KBM-7 (cell line): ENCODE measurements at places on chromosomes 4 and X.

GRCh38 chrX:11445540-11445939, 152.3 kb downstream of the AMELX start:
- DNase-seq: no peak

DNA sequence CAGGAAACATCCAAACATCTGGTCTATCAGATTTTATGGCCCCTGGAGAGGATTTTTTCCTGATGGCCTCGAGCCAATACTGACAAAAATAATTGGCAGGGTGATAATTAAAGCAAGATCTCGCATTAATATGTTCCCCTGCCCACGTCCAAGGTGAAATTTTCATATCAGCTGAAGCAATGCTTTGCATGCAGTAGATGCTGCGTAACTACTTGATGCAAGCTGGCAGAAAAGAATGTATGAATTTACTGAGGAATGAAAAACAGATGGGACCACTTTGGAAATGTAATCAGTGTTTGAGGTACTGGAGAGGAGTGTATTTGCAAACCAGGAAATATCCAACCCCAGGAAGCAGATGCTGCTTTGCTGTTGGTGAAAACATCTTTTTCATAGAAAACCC, 36.8 kb upstream of the REST start:
- no peak for DNase-seq

DNA sequence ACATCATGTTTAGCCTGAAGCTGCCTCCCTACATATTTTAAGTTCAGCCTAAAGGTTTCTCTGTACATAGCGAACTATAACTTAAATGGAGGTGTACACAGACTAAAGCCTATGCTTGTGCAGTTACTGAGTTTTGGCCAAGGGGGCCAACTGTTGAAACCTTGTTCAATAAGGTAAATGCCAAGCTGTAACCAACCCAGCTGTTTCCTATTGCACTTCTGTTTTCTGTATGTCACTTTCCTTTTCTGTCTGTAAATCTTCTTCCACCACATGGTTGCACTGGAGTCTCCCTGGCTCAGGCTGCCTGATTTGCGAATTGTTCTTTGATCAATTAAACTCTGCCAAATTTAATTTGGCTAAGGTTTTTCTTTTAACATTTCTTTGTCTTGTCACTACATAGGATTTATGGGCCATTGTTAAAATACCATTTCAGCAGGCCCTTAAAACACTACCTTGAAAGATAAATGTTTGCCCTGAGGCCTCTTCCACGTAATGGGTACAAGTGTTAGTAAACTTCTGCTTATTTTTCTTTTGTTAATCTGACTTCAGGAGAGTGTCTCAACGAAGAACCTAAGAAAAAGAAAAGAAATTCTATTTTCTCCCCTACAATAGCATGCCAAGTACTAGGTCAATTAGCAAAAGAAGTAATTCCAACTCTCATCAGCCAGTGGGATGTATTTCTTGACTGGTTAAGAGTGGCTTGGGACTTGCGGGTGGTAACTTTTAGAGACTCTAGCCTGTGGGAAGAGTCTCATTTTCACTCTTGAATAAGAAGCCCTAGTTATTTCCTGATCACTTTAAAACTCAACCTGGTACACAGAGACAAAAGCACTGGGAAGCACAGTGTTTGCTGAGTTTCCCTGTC, 45.7 kb upstream of the PRSS12 start:
- peak; percentile 86 for DNase-seq

DNA sequence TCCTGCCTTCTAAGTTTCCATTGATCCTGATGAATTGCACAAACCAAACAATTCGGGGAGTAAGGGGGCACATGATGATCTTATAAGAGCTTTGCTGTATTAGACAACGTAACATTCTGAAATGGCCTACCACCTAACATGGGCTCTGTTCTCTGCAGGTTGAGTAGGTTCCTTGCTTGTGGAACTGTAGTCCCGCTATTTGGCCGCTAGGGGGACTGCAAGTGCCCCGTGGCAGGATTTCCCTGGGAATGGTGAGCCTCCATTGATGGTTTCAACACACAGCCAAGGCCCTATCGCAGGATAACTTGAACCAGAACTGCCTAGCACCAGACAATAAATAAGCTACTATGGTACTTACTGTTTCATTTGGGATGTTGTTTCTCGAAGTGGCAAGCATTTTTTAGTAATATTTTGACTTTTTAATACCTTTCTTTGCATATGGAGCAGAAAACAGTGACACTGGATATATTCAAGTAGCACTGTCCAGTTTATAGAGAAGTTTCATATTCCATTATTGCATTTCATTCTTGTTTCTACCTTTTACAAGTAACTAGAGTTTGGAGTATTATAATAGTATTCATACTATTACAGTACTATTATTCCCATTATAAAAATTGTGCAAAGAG, 11.9 kb downstream of the AR start:
- DNase-seq: peak; percentile 62

GRCh38 chrX:13699183-13699826, 10.4 kb downstream of the RAB9A start:
- DNase-seq: no peak

DNA sequence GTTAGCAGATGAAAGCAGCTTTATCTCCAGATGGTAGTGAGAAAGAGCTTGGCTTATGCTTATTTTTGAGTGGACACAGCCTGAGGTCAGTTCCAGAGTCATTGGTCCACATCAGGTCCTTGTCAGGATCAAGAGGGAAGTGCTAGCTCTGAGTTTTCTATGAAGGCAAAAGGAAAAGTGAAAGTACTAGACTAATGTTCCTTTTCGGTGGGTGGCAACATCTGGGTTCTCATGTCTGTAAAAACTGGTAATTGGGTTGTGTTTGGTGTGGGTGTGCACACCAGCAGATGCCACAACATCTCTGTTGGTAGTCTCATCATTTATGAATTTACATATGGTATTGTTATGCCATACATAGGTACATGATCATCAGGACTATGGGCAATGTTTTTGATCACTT, 210.5 kb downstream of the PWWP3B start:
- DNase-seq: no peak

GRCh38 chr4:173301518-173302201, 32.5 kb downstream of the HMGB2 start:
- peak; percentile 50 for DNase-seq

GRCh38 chr4:151788021-151788420, 27.2 kb upstream of the GATB start:
- no peak for DNase-seq

DNA sequence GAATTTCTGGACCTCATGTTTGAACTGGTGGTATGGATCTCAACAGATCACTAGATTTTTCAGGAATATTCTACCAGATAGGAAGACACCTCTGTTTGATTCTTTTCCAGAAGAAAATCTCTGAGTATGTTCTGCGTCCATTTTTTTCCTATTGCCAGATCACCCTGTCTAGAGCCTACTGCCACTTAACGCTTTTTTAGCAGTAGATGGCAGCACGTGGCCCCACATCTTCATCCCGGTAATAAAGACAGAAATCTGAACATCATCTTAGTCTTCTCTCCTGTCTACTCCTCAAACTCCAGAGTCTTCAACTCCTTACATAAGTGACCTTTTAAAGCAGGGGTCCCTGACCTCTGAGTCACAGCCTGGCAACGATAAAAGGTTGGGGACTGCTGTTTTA, 184.7 kb downstream of the TMA16 start:
- peak; percentile 34 for DNase-seq

DNA sequence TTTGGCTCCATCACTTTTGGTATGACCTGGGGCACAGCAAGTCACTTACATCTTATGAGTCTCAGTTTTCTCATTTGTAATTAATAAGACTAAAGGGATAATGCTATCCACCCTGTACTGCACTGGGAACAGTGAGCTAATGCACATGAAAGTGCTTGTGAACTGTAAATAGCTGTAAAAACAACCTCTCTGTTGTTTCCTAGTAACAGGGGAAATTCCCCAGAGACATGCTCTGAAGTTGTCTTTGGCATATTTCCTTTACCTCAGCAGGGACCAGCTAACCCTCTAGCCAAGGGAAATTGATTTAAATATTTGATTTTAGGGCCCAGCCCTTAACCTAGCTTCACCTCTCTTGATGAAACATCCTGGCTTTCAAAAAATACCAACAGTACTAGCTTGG, 6.1 kb upstream of the CYSLTR1 start:
- DNase-seq: no peak

DNA sequence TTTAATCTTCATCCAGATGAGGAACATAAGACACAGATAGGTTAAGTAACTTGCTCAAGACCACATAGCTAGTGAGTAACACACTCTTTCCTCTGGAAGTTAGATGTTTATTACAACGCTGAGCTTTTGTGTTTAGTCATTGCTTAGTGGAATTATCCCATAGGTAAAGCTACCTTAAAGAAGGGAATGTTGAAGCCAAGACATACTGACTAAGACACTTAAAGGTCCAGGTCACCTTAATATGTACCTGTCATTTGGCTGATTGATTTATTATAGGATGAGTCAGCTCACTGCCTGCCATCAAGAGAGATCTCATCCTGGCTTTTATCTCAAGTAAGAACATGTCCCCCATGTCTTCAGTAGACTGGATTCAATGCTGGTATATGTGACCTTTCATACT, 53.4 kb downstream of the KDR start:
- DNase-seq: no peak

GRCh38 chr4:104210420-104210819, 284.3 kb downstream of the CXXC4 start:
- no peak for DNase-seq

DNA sequence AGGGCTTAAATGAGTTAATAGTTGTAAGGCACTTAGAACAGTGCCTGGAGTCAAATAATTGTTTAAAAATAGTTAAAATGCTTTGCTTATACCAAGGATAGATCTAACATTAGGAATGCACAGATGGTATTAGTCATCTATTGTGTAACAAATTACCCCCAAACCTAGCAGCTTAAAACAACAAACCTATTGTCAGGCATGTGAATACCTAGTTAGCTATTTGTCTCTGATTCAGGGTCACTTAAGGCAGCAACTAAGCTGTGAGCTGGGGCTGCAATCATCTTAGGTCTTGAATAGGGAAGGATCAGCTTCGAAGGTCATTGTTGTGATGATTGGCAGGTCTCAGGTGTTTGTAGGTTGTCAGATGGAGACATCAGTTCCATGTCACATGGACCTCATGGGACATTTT, 42.4 kb upstream of the AGA start:
- DNase-seq: no peak

GRCh38 chrX:66021401-66021764, 18.5 kb downstream of the VSIG4 start:
- peak; percentile 89 for DNase-seq

DNA sequence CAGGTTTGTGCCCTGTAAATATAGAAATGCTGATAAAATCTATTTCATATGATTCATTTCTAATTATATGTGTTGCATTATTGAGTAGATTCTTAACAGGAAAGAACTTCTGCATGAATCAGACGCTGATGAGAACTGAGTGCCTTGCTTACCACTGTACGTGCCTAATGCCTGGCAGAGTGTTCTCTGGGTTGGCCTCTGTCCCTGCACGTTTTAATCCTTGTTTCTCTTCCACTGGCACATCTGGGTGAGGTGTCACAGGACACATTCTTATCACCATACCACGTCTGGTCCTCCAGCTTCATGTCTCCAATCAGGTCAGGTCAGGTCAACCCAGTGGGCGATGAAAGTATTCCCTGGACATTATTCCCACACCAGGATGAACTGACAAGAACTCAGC, 53.6 kb downstream of the KLF3 start:
- DNase-seq: no peak

GRCh38 chr4:146029939-146030710, 91.5 kb upstream of the ZNF827 start:
- no peak for DNase-seq

- no peak for DNase-seq
These were observed 48.1 kb downstream of the GPRIN3 start for GRCh38 chr4:89259301-89260028.

DNA sequence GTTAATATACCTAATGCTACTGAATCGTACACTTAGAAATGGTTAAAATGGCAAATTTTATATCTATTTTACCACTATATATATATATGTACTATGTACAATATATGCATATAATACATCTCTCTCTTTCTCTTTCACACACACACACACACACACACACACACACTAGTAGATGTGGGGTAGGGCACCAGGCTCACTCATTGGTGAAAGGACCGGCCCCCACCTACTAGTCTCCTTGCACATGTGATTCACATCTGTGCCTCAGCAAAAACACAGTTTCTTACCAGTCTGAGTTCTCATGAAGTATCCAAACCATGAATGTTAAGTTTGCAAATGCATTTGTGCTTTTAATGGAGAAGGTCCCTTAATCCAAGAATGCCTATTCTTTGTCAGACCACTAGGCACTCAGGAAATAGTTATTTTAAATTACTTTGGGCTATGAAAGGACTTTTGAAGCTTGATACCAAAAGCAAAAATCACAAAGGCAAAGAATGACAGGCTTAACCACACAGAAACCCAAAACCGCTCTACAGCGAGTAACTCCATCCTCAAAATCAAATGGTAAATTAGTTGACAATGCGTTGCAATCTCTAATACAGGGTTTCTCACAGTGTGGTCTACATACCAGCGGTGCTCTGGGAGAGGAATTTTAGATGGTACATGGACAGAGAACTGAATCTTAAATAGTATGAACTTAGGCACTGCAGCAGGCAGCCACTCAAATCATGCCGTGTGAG, 5.8 kb downstream of the TSC22D3 start:
- no peak for DNase-seq

DNA sequence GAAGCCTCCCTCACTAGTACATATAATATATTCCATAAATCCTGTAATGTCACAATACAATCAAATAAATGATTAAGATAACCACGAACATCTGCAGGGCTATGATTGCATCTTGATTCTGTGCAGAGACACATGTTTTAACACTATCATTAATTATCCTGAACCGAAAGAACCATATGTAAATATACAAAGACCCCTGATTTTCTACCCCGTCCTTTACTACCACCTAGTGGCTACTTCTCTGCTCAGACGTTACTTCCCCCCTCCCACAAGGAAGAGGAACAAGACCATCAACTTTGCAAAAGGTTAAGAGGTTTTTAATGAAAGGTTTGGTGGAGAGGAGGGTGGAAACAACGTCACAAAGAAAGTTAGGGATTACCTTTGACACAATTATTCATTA, 134.0 kb downstream of the COL4A6 start:
- peak; percentile 61 for DNase-seq

DNA sequence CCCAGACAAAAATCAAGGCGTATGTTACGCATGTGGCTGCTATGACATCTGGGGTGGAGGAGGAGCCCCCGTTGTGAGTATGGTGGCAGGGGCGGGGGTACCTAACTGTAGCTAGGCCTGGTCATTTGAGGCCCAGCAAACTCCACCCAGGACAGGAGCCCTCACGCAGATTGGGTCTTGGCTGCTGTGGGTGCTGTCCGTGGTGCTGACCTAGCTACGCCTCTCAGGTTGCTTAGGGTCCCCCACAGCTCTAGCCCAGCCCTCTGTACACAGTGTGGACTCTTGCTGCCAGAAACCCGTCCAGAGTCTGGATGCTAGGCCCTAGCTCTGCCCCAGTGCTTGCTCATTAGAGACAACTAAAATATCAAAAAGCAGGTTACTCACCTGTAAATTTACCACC, 146.7 kb upstream of the PSAPL1 start:
- DNase-seq: peak; percentile 21

DNA sequence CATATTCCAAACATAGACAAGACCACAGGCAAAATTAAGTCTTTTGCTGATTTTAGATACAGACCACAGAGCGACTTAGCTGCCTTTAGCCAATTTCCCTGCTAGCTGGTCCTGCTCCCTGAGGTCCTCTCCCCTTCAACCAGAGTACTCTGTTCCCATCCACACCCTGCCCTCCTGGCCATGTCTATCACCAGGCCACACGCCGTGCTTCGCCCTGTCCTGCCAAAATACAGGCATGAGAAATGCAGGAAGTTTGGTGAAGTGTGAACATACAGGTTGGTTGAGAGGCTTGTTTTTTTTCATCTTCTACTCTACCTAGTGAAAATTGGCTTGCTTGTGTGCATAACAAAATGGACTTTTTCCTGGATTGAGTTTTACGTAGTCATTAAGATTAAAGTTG, 226.2 kb upstream of the TENM3 start:
- DNase-seq: no peak
